ENCODE measurements at places on chromosomes 3 and 15.

GRCh38 chr3:20111836-20112235, 71.6 kb downstream of the KAT2B start:
- DNase-seq, result no peak

- no peak for DNase-seq
Observed at GRCh38 chr3:146223401-146224373, 27.2 kb downstream of the PLSCR4 start.

- no peak for DNase-seq
Observed at GRCh38 chr3:143309705-143310104, 190.1 kb downstream of the CHST2 start.

DNA sequence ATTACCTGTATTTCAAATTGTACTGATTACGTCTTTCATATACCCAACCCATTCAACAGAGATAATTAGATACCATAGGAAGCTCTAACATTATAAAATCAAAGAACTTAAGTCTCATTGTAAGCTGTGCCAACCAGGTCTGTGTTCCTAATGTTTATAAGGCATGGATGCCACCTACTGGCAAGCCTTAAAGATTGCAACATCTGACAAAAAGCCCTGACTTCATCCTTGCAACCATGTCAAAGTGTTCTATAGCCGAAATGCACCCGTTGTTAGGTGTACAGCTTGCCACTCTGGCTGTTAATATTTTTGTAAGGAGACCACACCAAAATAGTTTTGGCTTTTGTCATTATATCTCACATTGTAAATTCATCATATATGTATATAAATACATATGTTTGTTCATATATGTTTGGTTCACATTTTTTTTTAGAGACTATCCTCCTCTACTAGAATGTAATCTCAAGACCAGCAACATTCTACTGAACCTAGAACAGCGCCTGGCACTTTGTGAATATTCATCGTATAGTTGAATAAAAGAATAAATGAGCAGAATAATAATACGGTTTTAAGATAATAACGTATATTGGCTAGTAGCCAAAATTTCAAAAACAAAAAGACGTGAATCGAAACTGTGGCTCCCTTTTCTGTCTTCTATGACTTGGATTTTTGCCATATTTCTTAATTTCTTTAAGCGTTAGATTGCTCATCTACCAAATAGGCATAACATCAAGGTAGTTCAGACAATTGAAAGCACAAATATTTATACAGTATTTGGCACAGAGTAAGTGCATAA, 258.1 kb downstream of the TBL1XR1 start:
- DNase-seq, result peak; percentile 65

DNA sequence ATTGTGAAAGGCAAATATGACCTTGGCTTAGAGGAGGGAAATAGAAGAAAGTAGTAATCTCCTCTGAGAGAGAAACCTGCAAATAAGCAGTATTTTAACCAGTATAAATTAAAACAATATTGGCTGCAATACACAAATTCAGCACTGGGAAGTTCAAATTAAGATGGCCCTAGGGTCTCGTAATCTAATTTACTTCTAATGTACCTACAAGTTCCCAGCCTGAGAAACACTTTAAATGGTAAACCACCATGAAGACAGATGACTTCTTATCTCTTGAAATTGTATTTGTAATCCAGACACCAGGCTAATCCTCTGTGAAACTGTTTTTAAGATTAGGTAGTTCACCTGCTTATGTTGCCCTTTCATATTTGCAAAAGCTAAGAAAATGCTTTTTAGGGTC, 199.7 kb downstream of the CADPS start:
- no peak for DNase-seq

GRCh38 chr3:136343446-136343845, 93.3 kb downstream of the PCCB start:
- no peak for DNase-seq

DNA sequence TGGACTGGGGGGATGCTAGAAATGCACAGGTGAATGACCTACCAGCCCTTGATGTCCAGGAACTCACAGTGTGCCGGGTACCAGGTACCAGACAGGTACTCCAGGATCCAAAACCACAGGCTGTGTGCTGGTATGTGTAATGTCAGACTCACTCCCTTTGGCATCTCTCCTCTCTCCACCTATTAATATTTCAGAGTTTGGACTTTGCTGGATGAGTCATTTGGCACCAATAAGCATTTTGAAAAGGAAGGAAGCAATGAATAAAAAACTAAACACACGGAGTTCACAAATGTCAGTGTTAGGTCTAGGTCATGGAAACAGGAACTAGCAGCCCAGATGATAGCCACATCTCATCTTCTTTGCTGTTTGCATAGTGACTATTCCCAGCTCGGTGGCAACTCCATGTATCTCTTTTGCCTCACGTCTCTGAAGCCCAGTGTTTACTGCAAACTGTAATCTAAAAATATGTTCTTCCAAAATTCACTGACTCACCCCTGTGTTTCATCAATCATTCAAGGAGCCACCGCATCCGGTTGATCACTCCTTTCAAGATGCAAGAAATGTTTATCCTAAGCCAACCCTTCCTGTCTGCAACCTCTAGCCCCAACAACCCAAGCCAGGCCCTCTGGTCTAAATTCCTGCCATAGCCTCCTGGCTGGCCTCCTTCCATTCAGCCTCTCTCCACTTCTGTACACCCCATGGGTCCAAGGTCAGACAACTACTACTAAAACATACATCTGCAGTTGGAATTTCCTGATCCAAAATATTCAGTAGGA, 8.4 kb downstream of the ITGB5 start:
- no peak for DNase-seq

DNA sequence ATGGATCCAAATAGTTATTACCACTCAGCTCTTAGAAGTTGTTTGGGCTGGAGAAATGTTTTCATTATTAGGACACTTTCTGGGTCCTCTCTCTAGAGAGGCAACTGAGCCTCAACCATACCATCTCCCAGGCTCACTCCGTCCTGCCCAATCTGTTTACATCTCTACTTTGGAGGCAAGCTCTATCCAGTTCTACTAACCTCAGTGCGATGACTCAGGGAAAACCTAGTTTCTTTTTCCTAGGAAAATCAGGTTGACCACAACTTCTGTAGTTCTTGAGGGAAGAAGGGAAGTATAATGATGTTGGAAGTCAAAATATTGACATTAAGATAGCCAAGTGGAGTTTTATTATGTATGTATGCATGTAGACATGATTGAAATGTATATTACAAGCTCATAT, 40.4 kb downstream of the LPP start:
- DNase-seq, result no peak

GRCh38 chr3:67648229-67648628, 6.2 kb downstream of the SUCLG2 start:
- no peak for DNase-seq

DNA sequence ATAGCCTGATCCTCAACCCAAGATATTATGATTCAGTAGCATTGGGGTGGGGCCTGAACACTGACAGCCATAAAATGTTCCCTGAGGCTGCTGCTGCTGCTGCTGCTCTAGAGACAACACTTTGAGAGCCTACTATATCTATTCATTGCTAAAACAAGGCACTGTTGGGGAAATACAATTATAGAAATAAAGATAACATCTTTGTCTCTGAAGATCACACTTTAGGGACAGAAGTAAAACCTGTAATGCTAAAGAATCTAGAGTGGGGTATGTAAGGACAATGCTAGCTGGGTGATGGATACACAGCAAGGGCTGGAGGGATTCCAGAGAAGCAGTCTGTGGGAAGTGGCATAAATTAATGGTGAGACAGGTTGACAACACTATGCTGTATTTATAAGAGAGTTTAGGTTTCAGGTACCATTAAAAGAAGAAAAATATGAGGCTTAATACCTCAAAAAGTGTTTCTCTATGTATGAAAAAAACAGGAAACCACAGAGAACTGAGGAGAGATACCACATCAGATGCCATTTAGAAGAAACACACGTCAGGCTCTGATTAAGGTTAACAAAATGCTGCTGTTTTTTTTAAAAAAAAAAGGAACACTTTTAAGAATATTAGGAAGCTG, 115.9 kb downstream of the CBLB start:
- no peak for DNase-seq

DNA sequence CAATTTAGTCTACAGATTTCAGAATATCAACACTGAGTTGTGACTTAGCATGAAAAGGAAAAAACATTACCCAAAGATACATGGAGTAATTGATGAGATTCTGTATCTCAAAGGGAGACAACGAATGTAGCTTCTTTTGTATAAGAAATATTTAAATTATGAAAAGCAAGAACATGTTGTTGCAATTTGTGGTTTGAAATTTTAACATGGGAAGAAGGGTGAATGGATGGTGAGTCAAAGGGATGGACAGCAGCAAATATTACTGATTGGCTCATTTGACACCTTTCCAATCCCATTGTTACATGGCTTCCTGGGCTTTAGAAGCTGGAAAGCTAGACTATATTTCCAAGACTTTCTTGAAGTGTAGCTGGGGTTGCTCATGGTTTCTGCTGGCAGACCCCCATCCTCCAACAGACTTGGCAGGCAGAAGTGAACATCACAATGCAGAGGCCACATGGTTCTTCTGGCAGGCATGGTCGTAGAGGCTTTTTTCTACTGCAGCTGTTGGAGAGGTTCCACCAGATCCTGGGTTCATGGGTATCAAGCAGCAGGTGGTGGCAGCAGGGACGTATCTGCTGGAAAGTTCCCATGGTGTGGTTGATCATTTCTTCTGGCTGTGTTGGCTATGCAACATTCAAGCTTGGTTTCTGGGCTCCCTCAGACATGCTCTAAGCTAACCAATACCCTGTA, 47.2 kb upstream of the KPNA4 start:
- DNase-seq, result no peak

GRCh38 chr3:115814778-115815380, 191.6 kb downstream of the GAP43 start:
- DNase-seq, result peak; percentile 39

DNA sequence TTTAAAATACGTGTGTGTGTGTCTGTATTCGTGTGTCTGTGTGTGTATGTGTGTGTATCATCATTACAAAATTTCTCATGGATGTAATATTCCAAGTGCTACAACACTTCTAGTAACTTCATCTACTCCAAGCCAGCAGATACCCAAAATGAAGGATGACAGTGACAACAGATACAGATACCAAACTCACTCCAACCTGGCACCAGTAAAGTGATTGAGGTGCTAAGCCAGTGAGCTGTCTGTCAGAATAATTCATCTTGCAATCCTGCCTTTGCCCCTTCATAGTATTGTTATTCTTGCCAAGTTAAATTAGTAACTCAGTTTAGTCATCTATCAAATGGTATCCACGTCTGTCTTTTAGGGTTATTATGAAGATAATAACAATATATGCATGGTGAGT, 58.1 kb downstream of the PLOD2 start:
- DNase-seq, result no peak

DNA sequence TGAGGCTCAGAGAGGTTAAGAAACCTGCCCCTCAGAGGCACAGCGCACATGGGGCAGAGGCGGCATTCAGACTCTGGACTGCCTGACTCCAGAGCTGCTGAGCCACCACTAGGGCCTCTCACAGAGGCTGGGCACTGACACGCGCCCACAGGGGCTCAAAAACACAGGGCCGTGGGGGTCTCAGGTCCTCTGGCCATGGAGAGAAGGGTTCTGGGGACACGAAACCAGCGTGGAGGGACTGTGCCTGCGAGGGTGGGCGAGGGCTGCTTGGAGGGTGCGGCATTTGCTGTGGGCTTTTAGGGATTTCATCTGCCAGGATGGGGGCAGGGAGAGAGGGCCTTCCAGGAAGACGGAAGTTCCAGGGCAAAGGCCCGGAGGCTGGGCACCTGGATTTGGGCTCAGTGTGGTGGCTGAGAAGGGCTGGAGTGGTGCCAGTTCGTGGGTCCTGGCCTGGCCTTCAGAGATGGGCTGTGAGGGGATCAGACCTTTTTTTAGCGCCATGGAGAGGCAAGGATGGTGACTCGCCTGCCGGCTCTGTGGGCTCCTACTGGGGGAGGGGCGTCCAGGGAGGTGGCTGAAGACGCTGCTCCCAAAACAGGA, 69.6 kb downstream of the EFCAB12 start:
- no peak for DNase-seq

GRCh38 chr3:171563298-171563697, 103.1 kb upstream of the TNIK start:
- no peak for DNase-seq

GRCh38 chr3:188052169-188053035, 101.6 kb upstream of the LPP start:
- no peak for DNase-seq

DNA sequence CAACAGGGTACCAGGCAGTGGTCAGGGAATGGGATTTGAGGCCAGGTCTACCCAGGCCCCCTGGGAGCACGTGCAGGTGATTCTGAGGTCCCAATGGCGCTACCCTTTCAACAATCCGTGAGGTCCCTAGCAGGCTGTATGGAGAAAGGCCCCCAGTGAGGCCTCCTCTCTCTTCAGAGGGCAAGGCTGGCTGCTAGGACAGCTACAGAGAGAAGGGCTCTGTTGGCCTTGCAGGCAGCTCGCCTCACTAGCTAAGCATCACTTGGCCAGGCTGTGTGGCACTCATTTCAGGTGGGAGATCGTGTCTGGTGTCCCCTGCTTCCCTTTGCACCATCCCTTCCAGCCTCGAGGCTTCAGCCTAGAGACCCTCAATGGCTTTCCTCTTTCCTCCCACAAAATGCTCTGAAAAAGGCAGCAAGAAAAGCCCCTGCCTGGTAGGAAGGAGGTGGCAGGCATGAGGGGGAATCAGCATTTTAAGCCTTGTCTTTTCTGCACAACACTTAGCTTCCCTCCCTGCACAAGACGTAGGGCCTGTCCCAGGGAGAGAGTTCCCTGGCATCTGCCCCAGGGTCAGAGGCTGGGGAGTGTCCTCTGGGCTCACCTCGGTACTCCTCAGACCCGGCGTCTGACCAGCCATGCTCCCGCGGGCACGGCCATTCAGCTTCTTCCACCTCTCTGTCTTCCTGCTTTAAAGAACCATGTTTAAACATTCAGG, 111.8 kb downstream of the ASB7 start:
- DNase-seq, result no peak

DNA sequence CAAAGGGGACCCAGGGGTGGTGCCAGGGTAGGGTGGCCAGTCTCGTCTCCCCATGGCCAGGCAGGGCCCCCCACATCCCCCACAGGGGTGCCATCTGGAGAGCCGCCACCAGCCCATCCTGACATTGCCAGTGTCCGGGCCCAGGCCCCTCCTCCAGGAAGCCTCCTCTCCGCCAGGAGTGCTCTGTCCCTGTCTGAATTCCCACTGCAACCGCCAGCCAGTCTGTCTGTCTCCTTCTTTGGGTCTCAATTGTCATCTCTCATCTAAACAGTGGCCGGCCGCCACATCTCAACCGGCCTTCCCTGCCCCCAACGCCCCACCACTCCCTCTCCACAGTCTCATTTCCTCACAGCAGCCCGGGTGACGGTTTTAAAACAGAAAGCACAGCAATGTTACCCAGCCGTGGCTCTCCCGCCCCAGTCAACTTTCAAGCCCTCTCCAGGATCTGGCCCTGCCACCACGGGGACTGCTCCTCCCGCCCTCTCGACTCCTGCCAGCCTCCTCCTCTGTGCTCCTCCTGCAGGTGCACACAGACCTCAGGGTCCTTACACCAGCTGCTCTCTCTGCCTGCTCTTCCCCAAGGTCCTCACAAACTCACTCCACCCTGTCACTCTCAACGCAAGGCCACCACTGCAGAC, 57.0 kb downstream of the IQSEC1 start:
- peak; percentile 76 for DNase-seq
